ENCODE measurements at places on chromosomes 4 and X. TPM values are rescaled to one million over a fixed set of nuclear protein-coding genes. Genes with fewer than 3 reads are reported as not detected.

Gene PABPC1L2B
- total RNA-seq = not detected

Gene PPP4R3C
- total RNA-seq = not detected

Gene GYPE
- total RNA-seq = not detected

Gene CT45A1
- total RNA-seq = not detected

Gene PAGE2B
- not detected for total RNA-seq

Gene MAGEA9
- not detected for total RNA-seq

Gene PTCHD1
- total RNA-seq = 12.6 TPM

Gene FAM50A
- 16.4 TPM for total RNA-seq

Gene MTMR8
- total RNA-seq = 5.3 TPM

Gene BST1
- total RNA-seq = 1.5 TPM

Gene DMP1
- not detected for total RNA-seq

Gene KDR
- 218 TPM for total RNA-seq

Gene MSANTD1
- not detected for total RNA-seq

Gene RNF150
- 17.4 TPM for total RNA-seq

Gene MAGEA2B
- not detected for total RNA-seq

Gene NHS
- total RNA-seq = 3.5 TPM

Gene HSFX3
- total RNA-seq = not detected

Gene NMU
- total RNA-seq = 5.8 TPM

Gene USP51
- total RNA-seq = 0.26 TPM

Gene SPANXA2
- total RNA-seq = not detected

Gene PDGFRA
- total RNA-seq = 409 TPM

Gene MAGEA9B
- not detected for total RNA-seq

Gene MAGIX
- total RNA-seq = 3.9 TPM

Gene UGT2B17
- total RNA-seq = 1.2 TPM

Gene VEGFD
- 6.2 TPM for total RNA-seq
